ENCODE measurements at places on chromosomes 5 and 9. TPM values are rescaled to one million over a fixed set of nuclear protein-coding genes. Genes with fewer than 3 reads are reported as not detected.

The PCDHGA2 gene
- total RNA-seq = 0.88 TPM

The NKD2 gene
- 2.5 TPM for total RNA-seq

The SHISAL2B gene
- total RNA-seq = not detected

The CORO2A gene
- 6.2 TPM for total RNA-seq

The MVB12B gene
- 9.8 TPM for total RNA-seq

The ADGRV1 gene
- 7.9 TPM for total RNA-seq

The CYLC2 gene
- total RNA-seq = not detected

The LCN6 gene
- total RNA-seq = not detected

The CDKN2B gene
- 2.3 TPM for total RNA-seq
